ENCODE measurements at places on chromosomes 5 and 9.

DNA sequence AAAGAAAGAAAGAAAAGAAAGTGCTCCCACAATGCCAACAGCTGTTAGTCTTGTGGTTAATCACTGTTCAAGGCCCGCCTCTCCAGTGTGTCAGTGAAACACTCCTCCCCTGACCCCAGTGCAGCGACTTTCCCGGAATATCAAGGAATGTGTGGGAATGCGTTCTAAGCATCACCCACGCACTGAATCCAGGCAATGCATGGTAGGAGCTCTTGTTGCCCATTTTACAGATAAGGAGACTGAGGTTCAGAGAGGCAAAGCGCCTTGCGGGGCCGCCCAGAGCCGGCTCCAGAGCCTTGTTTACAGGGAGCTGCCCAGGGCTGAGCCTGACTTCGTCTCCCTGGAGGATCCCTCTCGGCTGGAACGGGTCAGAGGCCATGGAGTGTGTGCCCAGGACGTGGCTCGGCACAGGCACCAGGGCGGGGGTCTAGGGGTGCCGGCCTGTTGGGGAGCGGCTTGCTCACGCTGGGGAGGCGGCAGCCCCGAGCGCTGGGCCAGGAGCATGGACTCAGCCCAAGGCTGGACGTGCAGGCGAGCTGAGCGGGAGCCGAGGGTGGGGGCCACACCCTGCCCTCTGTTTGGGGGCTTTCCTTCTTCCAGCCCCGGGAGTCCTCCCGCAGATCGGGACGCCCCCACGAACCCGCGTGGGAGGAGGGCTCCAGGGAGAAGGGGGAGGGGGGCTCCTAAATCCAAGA is 823 bp downstream of the ST6GALNAC6 start:
- no peaks in the 10 kb centered on the region for H3K27me3 ChIP-seq
- peaks cover 4% of the 10 kb centered on the region for H3K36me3 ChIP-seq

GRCh38 chr5:96335873-96336272 is 97.2 kb downstream of the PCSK1 start:
- peaks cover 42% of the 10 kb centered on the region for H3K4me1 ChIP-seq
- no peaks in the 10 kb centered on the region for H3K27me3 ChIP-seq
- DNase-seq: no peak
- H3K36me3 ChIP-seq: no peaks in the 10 kb centered on the region

- no peaks in the 10 kb centered on the region for H3K36me3 ChIP-seq
- no peaks in the 10 kb centered on the region for H3K4me1 ChIP-seq
- no peak for DNase-seq
- no peak overlapping the region for H3K27ac ChIP-seq
These were observed 12.6 kb downstream of the OR13C5 start for GRCh38 chr9:104586496-104587180.

GRCh38 chr9:120440791-120441190 is 139.2 kb downstream of the CDK5RAP2 start:
- no peak overlapping the region for H3K27ac ChIP-seq
- H3K27me3 ChIP-seq: no peaks in the 10 kb centered on the region
- H3K4me3 ChIP-seq: no peak overlapping the region
- no peaks in the 10 kb centered on the region for H3K4me1 ChIP-seq
- no peaks in the 10 kb centered on the region for H3K36me3 ChIP-seq

DNA sequence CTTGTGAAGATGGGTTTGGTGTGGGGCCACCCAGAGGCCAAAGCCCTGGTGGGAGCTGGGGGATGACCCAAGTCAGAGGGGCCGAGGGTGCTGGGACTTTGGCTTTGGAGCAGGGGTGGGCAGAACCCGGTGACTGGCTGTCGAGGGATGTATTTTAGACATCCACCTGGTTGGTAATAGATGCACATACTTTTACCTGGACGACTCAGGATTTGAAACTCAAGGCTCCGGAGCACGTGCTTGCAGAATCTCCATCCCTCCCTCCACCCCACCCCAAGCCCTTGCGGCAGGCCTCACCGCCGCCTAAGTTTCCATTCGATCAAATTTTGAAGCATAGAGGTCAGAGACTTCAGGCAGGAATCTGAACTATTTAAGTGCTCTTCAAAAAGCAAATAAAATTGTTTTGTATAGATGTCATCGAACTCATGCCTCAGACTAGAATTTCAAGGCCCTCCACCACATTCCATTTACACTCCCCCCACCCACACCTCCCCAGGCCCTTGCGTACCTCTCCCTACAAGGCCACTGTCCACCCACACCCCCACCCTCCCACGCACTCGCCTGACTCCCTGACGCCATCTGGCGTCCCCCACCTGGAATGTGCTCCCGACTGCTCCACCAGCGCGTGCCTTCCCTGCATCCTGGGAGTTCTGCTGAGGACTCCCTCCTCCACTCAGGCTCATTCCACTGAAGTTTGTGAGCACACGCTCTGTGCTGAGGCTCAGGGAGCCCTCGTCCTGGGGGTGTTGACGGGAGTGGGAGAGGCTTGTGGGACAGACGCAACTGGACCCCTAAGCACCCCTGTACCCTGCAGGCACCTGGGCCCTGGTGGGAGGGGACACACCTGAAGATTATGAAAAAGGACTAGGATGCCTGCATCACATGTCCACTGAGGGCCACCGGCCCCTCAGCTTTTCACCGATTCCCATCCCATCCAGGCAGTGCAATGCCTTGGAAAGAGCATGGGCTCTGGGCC is 56.4 kb upstream of the RPL26L1 start:
- H3K4me3 ChIP-seq: no peak overlapping the region
- no peaks in the 10 kb centered on the region for H3K27me3 ChIP-seq
- peaks cover 15% of the 10 kb centered on the region for H3K36me3 ChIP-seq
- peak; percentile 85 for DNase-seq
- H3K27ac ChIP-seq: peak overlapping the region; percentile 99

DNA sequence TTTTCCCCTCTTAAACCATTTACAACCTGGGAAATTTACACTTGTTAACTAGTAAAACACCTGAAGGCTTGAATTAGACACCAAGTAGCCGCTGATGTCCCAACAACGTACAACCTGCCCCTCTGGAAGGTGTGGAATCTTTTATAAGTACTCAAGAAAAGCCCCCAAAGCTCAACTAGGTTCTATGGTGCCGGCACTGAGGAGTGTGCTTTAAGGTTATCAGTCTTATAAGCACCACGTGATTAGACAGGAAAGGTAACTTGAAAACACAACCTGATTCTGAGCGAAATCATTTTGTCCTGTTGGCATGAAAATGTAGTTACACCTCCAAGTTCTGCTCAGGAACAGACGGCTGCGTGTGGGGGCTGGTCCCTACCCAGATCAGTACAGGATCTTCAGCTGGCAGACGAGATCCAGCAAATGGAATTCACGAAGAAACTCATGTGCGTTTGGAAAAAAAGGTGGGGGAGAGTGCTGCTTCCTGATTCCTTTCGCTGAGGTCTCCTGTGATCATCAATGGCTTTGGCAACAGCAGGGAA is 195.5 kb downstream of the MEF2C start:
- no peak overlapping the region for H3K4me3 ChIP-seq
- peaks cover 5% of the 10 kb centered on the region for H3K27me3 ChIP-seq
- DNase-seq: no peak
- no peaks in the 10 kb centered on the region for H3K36me3 ChIP-seq
- H3K27ac ChIP-seq: no peak overlapping the region

GRCh38 chr5:69238760-69239251 is 4.1 kb downstream of the CDK7 start:
- H3K27me3 ChIP-seq: no peaks in the 10 kb centered on the region
- no peak overlapping the region for H3K27ac ChIP-seq
- no peak overlapping the region for H3K4me3 ChIP-seq
- peaks cover 15% of the 10 kb centered on the region for H3K4me1 ChIP-seq

- no peak for DNase-seq
- H3K4me3 ChIP-seq: no peak overlapping the region
- no peak overlapping the region for H3K27ac ChIP-seq
- H3K27me3 ChIP-seq: no peaks in the 10 kb centered on the region
These were observed 115.1 kb downstream of the ESM1 start for GRCh38 chr5:54870271-54870670.

DNA sequence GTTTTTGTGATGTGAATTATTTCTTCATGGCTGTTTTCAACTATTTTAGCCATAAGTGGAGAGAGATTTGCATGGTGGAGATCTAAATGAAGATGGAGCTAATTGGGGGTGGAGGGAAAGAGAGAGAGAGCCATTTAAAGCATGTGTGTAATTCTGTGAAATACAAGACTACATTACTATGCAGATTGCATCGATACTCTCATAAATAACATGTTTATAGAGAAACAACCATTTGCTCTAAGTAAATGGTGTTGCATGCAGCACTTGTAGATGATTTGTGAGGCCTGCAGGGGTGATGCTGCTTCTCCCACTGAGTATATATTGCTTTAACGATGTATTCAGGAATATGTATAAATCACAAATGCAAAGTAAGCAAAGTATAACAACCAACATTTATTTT is 270.2 kb upstream of the RIOK2 start:
- no peaks in the 10 kb centered on the region for H3K4me1 ChIP-seq
- H3K36me3 ChIP-seq: no peaks in the 10 kb centered on the region
- H3K4me3 ChIP-seq: no peak overlapping the region
- H3K27ac ChIP-seq: no peak overlapping the region

DNA sequence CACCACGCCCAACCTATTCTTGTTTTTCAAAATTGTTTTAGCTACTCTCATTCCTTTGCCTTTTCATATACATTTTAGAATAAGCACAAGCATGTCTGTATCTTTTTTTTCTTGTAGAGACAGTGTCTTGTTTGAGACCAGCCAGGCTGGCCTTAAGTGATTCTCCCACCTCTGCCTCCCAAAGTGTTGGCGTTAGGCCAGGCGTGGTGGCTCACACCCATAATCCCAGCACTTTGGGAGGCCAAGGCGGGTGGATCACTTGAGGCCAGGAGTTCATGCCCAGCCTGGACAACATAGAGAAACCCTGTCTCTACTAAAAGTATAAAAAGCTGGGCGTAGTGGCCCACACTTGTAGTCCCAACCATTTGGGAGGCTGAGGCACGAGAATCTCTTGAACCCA is 13.1 kb downstream of the RNF44 start:
- H3K4me3 ChIP-seq: no peak overlapping the region
- H3K36me3 ChIP-seq: peaks cover 13% of the 10 kb centered on the region
- H3K4me1 ChIP-seq: no peaks in the 10 kb centered on the region
- no peaks in the 10 kb centered on the region for H3K27me3 ChIP-seq

DNA sequence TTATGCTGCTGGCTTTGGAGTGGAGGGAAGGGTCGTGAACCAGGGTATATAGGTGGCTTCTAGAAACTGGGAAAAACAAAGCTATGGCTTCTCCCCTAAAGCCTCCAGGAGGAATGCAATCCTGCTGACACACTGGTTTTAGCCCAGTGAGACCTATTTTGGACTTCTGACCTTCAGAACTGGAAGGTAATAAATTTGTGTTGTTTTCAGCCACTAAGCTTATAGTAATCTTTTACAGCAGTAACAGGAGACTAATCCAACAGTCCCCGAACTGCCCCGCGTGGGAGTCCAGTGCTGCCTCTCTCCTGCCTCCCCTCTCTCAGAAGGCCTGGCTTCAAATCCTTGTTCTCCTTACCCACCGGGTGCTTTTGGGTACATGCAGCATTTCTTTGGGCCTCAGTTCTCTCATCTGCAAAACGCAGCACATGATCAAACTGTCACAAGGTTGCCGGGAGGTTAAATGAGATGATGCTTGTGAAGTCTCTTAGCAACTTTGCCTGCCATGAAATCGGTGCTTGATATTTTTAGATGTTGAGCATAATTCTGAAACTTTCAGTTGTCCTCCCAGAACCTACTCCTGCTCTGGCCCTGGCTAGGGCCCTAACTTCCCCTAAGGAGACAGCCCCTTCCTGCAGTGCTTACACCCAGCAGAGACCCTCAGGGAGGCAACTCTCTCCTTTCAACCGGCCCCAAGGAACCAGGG is 127.3 kb upstream of the BOD1 start:
- H3K4me1 ChIP-seq: no peaks in the 10 kb centered on the region
- H3K27me3 ChIP-seq: no peaks in the 10 kb centered on the region
- no peak overlapping the region for H3K27ac ChIP-seq

DNA sequence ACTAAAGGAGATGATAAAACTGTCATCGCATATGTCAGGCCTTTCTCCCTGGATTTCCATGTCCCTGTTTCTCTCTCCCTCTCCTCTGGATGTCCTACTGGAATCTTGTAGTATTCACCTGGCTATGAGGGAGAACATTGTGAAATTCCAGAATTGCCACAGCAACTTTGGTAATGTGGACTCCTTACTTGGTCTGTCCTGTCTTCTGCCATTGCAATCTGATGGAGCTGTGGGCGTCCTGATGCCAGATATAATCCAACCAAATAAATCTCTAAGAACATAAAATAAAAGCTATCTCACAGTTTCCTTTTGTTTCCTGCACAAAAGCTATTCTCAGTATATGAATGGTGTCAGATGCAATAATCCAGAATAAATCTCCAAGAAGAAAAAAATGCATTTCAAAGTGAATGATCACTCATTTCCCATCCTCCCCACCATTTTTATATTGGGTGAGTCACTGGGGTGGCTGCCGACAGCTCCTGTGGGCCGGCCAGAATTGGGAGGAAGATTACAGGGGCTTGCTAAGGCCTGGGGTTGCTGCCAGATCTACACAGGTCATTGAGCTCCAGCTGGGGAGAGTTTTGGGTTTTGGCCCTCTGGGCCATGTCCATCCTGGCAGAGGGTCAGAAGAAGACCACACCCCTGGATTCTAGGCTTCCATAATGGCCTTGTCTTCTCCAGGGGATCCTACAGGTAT is 160.7 kb upstream of the PITX1 start:
- H3K4me1 ChIP-seq: no peaks in the 10 kb centered on the region
- no peak for DNase-seq
- H3K27ac ChIP-seq: no peak overlapping the region

GRCh38 chr5:116681334-116682013 is 106.9 kb upstream of the SEMA6A start:
- H3K4me3 ChIP-seq: no peak overlapping the region
- no peaks in the 10 kb centered on the region for H3K27me3 ChIP-seq
- H3K27ac ChIP-seq: no peak overlapping the region
- H3K4me1 ChIP-seq: no peaks in the 10 kb centered on the region
- no peaks in the 10 kb centered on the region for H3K36me3 ChIP-seq

GRCh38 chr5:36389245-36389644 is 87.5 kb upstream of the RANBP3L start:
- H3K27ac ChIP-seq: no peak overlapping the region
- no peaks in the 10 kb centered on the region for H3K27me3 ChIP-seq
- H3K36me3 ChIP-seq: no peaks in the 10 kb centered on the region
- H3K4me3 ChIP-seq: no peak overlapping the region
- H3K4me1 ChIP-seq: no peaks in the 10 kb centered on the region

GRCh38 chr5:125836256-125836655 is 587.0 kb upstream of the GRAMD2B start:
- no peaks in the 10 kb centered on the region for H3K27me3 ChIP-seq
- no peaks in the 10 kb centered on the region for H3K36me3 ChIP-seq
- no peaks in the 10 kb centered on the region for H3K4me1 ChIP-seq
- no peak for DNase-seq
- no peak overlapping the region for H3K27ac ChIP-seq

- DNase-seq: no peak
- no peak overlapping the region for H3K4me3 ChIP-seq
- H3K27me3 ChIP-seq: no peaks in the 10 kb centered on the region
- H3K36me3 ChIP-seq: no peaks in the 10 kb centered on the region
- H3K27ac ChIP-seq: no peak overlapping the region
- H3K4me1 ChIP-seq: no peaks in the 10 kb centered on the region
These were observed 101.7 kb upstream of the PITX1 start for GRCh38 chr5:135135530-135136226.
